ENCODE measurements at places on chromosomes 5 and 9. TPM values are rescaled to one million over a fixed set of nuclear protein-coding genes. Genes with fewer than 3 reads are reported as not detected.

NUTM2F gene
- polyA plus RNA-seq = not detected

MLLT3 gene
- 42.9 TPM for polyA plus RNA-seq

CETN3 gene
- 33.0 TPM for polyA plus RNA-seq

PCDHA2 gene
- polyA plus RNA-seq = not detected

PCDHGA3 gene
- polyA plus RNA-seq = 0.06 TPM

TNFSF15 gene
- polyA plus RNA-seq = not detected

Measured in naive thymus-derived CD8-positive, alpha-beta T cell (primary cell).